Amygdala (tissue), 56 donors: ENCODE measurements at places on chromosomes 7 and 10.

- no peak for DNase-seq
These were observed 167.8 kb upstream of the CXCL12 start for GRCh38 chr10:44552726-44553125.

- peak; percentile 75 for DNase-seq
These were observed 12.5 kb downstream of the SFRP5 start for GRCh38 chr10:97759158-97759887.

DNA sequence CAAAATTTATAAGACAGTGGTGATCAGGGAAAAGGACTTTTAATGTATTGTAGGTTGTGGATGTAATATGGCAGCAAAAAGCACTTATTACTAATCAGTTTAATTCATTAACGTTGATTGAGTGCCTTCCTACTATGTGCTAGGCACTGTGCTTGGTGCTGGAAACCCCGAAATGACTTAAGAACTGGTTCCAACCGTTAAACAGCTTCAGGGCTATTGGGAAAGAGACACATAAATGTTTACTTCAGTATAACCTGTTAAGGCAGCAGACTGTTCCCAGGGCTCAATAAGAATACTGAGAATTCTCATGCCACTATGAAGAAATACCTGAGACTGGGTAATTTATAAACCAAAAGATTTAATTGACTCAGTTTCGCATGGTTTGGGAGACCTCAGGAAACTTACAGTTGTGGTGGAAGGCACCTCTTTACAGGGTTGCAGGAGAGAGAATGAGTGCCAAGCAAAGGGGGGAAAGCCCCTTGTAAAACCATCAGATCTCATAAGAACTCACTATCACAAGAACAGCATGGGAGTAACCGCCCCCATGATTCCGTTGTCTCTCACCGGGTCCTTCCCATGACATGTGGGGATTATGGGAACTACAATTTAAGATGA, 1.1 kb upstream of the SLC25A13 start:
- no peak for DNase-seq

DNA sequence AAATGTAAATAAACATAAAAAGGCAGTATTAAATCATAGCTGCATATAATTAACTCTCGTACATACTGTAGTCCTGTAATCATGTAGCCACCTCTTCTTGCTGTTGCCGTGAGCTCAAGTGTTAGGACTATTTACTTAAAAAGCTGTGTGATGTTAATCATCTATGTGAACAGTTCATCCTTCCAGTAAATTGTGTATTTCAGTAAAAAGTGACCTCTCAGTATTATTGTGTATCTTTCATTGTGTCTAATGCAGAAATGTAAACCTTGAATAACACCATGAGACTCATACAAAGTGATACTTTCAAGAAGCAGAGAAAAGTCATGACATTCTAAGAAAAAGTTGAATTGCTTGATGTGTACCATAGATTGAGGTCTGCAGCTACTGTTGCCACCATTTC, 38.0 kb downstream of the ADD3 start:
- DNase-seq, result no peak

DNA sequence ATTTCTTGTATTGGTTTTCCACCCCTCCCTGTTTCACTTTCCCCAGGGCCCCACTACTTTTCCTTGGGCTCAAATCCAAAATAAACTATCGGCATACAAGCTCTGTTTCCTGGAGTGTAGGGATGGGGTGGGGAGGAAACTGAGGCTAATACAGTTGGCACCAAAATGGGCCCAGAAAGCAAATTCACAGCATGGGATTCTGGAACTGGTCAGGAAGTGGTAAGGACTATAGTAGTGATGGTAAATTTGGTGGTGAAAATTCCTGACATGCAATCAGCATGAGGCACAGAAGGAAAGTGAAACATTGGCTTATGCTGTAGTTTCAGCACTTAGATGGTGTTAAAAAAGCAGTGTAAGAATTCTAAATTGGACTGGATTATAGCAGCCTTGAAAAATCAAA, 8.7 kb upstream of the SAMD9L start:
- no peak for DNase-seq

DNA sequence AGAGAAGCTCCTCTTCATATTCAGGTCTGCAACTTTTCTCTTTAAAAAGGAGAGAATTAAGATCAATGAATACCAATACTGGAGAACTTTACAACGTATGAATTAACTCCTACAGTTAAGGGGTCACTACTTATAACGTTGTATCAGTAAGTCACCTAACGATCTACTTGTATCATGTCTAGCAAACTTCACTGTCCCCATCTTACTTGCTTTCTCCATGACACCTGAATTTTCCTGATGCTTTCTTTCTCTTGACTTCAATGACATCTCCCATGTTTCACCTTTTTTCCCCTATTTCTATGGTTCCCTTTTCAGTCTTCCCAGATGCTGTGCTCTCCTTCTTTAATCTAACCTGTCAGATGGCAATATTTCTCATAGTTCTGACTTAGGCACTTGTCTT, 19.6 kb downstream of the NAMPT start:
- no peak for DNase-seq

DNA sequence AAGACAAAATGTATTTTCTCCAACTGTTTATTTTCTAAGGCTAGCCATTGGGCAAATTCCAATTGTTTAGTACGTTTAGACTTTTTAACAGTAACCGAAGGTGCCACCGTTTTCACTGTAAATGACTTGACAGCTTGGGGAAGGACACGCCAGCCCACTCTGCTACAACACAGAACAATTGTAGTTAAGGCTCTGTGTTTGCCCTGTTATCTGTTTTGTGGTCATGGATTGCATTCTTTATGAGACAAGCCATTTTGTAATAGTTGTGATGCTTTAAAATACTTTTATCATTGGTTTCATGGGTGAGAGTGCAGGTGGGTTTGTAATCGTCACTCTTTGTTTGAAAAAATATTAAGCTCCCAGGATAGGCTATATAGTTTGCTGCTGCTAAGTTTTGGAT, 6.6 kb upstream of the PITRM1 start:
- DNase-seq, result no peak

- no peak for DNase-seq
These were observed 305.0 kb downstream of the TYW1 start for GRCh38 chr7:67301667-67302066.

- DNase-seq, result no peak
These were observed 21.8 kb downstream of the AUTS2 start for GRCh38 chr7:69620063-69620462.

DNA sequence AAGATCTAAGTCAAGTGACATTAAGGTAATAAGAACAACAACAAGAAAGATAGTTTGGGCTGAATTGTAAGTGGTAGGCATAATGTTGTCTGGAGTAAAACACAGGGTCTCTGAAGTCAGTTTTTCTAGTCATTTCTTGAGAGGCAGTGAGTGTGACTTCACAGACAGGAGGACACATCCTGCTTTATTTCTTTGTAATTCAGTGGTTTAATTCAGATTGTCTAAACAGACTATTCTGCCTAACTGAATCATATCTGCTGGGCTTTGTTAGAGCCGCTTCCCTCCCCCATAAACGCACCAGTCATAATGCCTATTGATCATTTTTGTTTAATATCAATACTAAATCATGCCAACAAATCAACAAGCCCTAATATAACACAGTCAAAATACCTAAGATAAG, 46.8 kb downstream of the AGK start:
- no peak for DNase-seq

- no peak for DNase-seq
These were observed 139.3 kb downstream of the ELAPOR2 start for GRCh38 chr7:86920154-86920553.

GRCh38 chr7:20287317-20287716, 43.4 kb upstream of the ITGB8 start:
- no peak for DNase-seq

DNA sequence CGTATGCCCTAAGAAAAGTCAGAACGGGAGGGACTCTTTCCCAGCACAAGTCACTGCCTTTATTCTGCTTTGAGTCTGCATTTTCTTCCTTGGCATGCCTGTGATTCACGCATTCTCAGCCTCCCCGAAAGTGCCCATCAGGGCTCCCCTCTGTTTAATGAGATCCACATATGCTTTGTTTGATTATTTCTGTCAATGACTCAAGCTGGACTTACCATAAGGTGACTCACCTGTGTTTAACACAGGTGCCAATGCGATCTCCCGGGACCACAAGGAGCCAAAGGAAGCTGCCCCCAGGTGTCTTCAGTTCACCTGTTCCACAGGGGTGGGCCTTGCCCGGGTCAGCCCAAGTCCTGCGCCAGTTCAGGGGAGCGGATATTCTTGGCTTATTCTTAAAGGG, 386.0 kb upstream of the SHH start:
- DNase-seq, result no peak

- DNase-seq, result peak; percentile 39
These were observed 8.8 kb upstream of the INTS1 start for GRCh38 chr7:1512781-1513656.

GRCh38 chr7:22859641-22860290, 37.1 kb upstream of the TOMM7 start:
- DNase-seq, result no peak

DNA sequence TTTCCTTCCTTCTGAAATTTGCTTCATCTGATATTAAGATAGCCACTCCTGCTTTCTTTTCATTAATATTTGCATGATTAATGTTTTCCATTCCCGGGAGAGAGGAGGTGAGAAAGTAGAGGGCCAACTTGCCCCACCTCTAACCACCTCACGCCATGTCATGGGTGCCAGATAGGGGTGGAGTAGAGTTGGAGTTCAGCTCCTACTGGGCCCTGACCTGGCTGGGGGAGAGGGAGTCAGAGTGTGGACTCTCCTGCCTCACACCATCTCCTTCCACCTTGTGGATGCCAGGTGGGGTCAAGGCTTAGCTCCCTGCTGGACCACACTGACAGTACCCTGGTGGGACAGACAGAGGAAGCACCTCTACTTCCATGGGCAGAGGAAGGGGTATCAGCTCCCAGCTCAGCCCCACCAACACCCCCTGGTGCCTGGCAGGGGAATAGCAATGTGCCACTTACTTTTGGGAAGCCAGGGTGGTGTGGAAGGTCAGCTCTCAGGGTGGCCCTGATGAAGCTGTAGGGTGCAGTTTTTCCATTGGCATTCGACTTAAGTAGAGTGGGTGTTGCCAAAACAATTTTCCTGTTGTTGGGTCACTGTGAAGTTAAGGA, 28.0 kb downstream of the CHST12 start:
- no peak for DNase-seq

DNA sequence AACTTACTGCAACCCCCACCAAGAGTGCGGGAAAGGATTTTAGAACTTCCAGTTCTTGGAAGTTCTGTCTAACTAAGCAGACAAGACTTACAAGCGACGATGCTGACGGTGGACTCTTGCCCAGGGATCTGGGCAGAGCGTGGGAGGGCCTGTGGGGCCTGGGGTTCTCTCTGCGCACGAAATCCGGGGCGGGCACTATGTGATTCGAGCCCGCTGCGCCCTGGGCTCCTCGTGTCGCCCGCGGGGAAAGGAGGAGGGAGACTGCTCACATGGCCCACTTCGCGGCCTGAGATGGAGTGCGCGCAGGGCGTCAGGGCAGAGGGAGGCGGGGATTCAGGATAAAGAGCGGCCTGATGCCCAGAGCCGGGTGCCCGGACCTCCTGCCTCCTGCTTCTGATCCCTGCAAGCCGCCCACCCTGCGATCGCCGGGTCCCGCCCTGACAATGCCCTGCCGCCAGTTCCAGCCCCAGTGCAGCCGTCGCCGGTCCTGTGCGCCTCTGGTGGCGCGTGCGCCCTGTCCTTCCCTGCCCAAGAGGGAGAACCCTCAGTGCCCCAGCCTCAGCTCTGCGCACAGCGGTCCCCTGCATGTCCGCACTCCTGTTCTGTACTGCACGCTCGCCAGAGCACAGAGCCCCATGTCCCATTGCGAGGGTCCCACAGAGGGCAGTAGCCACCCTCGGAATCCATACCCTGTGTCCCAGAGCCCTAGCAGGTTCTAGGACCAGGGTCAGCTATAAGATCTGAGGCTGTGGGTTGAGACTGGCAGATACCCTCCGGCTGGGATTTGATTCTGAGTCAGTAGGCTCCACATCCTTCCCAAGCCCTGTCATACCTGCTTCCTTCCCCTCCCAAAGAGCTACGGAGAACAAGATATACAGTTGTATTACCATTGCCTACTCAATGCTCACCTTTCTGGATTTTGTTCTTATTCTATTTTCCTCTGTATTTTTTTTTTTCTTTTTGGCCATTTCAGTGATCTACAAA, 99.4 kb upstream of the TMEM106B start:
- peak; percentile 17 for DNase-seq

- DNase-seq, result peak; percentile 21
These were observed 86.4 kb downstream of the MYL10 start for GRCh38 chr7:101542527-101543241.

DNA sequence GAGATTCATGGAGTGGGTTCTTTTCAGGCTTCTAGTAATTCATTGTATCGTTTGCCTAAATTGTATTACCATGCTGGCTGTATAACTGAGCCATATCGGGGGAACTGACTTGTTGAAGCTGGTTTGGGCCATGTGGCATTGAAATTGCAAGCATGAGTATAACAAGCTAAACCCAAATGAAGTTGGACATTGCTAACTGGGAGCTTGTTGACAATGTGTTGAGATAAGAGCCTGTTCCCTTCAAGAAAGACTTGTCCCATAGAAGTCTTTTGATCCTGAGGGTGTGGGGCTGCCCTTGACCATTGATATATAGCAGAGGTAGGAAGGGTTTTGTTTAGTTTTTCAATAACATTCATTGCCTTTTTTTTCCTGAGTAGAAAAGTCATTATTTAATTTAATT, 156.0 kb downstream of the VTI1A start:
- no peak for DNase-seq

DNA sequence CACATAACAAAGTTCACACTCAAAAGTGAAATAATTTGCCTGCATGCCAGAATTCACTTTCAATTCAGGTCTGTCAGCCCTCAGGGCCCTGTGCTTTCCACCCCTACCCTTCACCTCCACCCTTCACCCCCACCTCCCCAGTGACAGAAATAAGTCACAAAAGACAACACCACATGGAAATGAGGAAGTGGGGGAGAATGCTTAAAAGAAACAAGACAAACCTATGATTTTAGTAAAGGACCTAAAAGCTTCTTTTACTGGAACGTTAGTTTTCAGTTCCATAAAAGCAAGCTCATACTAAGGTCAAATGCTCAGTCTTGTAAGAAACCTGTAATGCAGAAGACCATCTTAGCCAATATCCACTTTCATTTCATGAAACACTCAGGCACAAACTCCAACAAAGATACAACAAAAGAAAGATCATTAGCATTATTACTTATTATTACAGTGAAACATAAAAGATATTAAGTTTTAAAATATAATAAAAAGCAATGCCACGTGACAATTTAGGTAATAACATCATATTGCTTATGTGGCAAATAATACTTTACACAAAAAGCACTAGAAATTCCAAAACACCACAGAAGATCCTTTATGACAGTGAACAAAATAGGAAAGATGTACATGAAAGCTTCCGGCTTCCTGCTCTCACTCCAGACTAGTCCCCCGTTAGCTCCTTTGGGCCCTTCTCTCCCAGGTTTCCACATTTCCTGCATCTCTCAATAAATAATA, 112.1 kb downstream of the LMBR1 start:
- DNase-seq, result no peak
